Activated naive CD4-positive, alpha-beta T cell (primary cell): ENCODE measurements at places on chromosomes 6 and 20.

DNA sequence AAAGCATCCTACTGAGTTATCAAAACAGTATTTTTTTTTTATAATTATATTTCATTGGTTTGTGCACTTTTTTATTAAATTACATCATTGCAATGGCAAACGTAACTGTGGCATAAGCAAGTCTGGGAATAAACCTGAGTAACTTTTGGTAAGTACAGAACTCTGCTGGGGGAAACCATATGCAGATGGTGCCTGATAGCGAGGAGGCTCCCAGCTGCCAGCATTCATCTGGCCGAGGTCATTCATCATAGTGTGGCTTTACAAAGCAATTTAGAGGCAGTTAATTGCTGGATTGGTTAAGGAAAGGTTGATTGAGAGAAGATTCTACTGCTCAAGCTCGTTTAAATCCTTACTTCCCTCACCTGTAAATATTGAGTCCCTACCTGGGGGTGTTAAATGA lies 52.6 kb downstream of the HECA start:
- DNase-seq: no peak

DNA sequence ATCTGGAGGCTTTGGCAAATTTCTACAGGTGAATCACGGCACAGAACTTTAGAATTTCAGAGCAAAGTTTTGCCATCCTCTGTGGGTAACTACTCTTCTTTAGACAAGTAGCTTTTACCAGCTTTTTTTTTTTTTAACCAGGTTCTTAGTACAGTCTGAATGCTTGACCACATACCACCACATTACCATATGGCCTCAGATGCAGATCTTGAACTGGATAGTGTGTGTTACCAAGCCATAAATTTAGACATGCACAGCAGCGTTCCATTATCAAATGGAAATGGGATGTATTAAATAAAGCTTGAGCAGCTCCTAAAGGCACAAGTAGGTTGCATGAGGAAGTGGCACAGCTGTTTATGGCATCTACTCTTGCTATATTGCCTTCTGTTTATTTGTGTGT lies 38.3 kb upstream of the PRSS16 start:
- DNase-seq: no peak

- no peak for DNase-seq
Observed at GRCh38 chr20:58088625-58089024, 139.8 kb downstream of the ANKRD60 start.

DNA sequence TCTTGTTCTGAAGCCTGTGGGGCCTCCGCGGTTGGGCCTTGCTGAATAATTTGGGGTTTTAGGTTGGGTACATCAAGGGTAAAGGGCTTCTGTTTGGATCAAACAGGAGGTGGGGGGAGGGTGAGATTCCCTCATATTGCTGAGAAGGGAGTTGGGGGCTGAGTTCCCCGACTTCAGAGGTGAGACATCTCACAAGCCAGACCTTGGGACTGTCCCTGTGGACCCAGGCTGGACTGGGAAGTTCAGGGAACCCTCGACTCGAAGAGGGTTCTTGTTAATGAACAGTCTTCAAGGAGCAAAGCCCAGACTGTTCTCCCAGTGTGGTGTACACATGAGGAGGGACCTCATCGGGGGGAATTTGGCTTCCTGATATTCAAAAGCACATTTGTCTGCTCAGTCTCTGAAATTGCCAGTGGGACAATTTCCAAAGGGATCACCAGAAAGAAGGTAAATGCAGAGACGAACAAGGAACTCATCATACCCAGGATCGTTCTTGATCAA lies 118.5 kb downstream of the SYCP2 start:
- DNase-seq: no peak

DNA sequence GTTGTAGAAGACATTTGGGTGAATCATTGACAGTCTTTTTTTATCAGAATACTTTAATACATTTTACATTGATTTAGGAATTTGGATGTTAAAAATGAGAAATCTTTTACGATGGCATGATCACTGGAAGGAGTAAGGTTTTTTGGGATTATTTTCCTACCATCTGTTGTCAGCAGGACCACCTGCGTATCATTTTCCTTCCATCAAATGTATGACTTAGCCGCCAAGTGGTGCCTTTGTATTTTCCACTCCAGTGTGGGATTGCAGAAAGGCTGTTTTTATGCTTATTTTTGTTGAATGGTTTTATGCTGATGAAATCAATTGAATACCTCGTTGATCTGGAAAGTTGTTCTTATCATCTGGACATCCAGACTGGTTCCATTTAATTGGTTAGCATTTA lies 35.8 kb downstream of the AKAP12 start:
- DNase-seq: no peak

- no peak for DNase-seq
Observed at GRCh38 chr6:165031502-165031901, 277.9 kb downstream of the C6orf118 start.

GRCh38 chr6:38080889-38081288 lies 261.4 kb downstream of the ZFAND3 start:
- no peak for DNase-seq

DNA sequence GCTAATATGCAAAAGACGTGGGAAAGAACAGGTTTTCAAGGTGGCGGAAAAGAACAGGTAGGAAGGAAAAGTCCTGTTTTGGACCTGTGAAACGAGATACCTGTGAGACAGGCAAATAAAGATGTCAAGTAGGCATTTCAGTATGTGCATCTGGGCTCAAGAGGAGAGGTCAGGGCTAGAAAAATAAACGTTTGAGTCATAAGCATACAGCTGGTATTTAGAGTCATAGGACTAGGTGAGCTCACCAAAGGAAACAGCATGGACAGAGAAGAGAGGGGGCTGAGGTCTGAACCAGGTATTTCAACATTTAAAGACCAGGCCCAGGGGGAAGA lies 14.9 kb downstream of the MTFR2 start:
- no peak for DNase-seq

- DNase-seq: no peak
Observed at GRCh38 chr6:75326557-75327258, 42.1 kb upstream of the TMEM30A start.

DNA sequence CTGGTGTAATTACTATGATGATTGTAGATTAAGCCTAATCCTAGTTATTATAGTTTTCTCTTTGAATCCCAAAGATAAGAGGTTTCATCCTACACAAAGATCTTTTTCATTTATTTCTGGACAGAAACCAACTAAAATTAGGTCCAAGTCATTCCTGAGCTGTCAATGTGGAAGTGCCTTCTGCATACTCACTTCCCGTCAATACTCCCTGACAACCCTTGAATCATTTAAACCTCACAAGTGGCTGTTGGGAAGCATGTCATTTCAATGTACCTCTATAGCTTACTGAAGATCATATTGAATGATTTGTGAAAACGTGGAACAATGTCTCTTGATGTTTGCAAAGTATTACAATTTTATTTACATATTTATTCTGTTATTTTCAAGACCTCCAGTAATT lies 274.1 kb downstream of the HACE1 start:
- no peak for DNase-seq

DNA sequence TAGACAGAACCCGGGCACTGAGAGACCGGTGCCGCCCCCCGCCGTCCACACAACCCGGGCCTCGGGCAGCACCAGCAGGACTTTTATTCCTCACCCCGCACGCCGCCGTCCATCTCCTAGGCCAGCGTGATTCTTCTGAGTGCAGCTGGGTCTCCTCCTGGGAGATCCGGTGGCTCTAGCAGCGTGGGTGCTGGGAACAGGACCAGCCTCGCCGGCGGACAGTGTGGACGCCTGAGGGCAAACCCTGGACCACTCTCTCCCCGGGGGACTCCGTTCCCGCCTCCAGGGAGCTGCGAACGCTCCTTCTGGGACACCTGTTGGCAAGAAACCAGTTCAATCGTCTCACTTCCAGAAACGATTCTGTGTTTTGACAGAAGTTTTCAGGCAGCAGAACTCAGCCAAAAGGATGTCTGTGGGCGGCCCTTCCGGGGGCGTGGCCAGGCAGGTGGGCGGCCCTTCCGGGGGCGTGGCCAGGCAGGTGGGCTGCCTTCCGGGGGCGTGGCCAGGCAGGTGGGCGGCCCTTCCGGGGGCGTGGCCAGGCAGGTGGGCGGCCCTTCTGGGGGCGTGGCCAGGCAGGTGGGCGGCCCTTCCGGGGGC lies 130.7 kb downstream of the DLL1 start:
- DNase-seq: peak; percentile 18

GRCh38 chr6:33672808-33673207 lies 38.7 kb downstream of the UQCC2 start:
- DNase-seq: no peak
